ENCODE measurements at places on chromosomes 3 and 15.

DNA sequence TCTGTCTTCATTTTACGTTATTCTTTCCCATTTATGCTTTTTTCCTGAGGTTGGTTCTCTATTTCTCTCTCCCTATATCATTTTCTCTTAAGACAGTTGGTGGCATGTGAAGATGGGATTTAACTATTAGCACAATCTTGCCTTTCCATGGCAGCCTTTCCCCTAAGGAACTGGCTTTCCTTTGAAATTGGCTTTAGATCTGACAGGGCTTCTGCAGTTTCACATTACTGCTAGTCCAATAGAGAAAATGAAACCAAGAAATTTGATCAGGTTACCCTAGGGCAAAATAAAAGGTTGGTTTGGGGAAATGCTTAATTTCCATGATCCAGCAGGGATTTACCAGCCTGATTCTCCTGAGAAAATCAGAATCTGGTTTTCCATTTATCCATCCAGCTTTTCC, 22.7 kb upstream of the CHL1 start:
- DNase-seq, result no peak

GRCh38 chr15:52234596-52235541, 43.7 kb upstream of the GNB5 start:
- no peak for DNase-seq

- no peak for DNase-seq
Measured at GRCh38 chr15:73710321-73710720, 26.1 kb downstream of the CD276 start.

GRCh38 chr3:69948246-69948862, 51.2 kb upstream of the SAMMSON start:
- DNase-seq, result no peak

DNA sequence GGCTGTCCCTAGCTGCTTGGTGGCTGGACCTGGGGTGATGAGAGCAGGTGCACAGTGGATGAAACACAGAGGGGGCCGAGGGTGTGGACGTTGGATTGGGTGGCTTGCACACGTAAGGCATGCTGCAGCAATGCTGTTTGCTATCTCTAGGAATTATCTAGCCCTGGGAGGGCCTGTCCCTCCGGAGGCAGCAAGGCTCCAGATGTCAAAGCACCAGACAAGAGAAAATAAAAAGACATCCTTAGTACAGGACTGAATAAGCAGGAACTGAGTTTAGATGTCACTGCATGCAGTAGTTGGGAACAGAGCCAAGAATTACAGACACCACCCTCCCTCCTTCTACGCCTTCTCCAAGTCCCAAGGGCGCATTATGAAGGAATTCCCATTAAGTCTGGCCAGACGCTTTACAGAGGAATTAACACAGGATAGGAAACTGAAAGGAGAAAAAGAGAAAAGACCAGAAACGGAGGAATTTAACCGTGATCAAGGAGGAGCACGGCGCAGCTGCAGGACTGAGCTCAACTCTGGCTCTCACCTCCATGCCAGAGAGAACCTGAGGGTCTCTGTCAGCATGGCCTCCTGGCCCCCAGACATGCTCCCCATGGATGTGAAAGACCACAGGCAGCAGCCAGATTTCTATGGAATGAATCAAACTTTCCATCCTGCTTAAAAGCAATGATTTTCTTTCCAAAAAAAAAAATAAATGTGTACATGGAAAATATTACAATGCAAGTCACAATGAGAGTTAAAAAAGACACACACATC, 13.8 kb downstream of the ATP10A start:
- DNase-seq, result peak; percentile 50

Data from H7 (cell line).